Activated T-cell treated with anti-CD3 and anti-CD28 coated beads, Interleukin-2, amount 50 U/mL, for 72 hours (primary cell): ENCODE measurements at places on chromosomes 1 and 21. TPM values are rescaled to one million over a fixed set of nuclear protein-coding genes. Genes with fewer than 3 reads are reported as not detected.

DNA sequence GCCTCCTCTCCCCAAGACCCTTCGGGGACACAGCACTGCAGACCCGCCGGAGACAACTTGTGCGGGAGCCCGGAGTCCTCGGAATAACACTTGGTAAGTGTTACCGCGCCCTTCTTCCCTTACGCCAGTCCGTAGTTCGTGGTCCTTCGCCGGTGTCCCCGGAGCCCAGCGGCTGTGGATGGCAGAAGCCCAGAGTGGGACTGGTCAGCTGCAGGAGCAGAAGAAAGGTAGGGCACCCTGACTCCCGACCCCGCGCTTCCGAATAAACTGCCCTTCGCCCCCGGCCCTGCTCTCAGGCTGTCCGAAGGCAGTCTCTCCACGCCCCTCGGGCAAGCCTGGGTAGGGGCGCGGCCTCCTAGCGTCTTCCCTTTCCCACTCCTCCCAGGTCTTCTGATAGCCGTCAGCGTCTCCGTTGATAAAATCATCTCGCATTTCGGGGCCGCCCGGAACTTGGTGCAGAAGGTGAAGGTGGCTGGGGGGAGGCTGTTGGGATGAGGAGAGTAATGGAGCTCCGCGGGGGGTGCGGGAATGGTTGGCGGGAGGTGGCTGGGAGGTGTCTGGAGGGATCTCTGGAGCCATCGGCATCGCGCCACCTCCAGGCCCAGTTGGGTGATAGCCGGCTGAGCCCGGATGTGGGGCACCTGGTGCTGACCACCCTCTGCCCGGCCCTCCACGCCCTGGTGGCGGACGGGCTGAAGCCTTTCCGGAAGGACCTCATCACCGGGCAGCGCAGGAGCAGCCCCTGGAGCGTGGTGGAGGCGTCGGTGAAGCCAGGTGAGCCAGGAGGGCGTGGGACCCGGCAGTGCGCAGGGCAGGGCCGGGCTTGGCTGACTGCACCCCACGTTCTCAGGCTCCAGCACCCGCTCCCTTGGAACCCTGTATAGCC, 4.3 kb downstream of the RUSC1 start:
- peaks cover 1% of the 10 kb centered on the region for H3K36me3 ChIP-seq
- H3K27ac ChIP-seq: no peak overlapping the region
- H3K4me1 ChIP-seq: peaks cover 38% of the 10 kb centered on the region
- H3K27me3 ChIP-seq: no peaks in the 10 kb centered on the region
- peak; percentile 34 for DNase-seq

GRCh38 chr1:209123601-209124000, 459.9 kb upstream of the CAMK1G start:
- peaks cover 3% of the 10 kb centered on the region for H3K36me3 ChIP-seq
- peaks cover 5% of the 10 kb centered on the region for H3K27me3 ChIP-seq
- no peak overlapping the region for H3K27ac ChIP-seq
- H3K4me3 ChIP-seq: no peak overlapping the region

DNA sequence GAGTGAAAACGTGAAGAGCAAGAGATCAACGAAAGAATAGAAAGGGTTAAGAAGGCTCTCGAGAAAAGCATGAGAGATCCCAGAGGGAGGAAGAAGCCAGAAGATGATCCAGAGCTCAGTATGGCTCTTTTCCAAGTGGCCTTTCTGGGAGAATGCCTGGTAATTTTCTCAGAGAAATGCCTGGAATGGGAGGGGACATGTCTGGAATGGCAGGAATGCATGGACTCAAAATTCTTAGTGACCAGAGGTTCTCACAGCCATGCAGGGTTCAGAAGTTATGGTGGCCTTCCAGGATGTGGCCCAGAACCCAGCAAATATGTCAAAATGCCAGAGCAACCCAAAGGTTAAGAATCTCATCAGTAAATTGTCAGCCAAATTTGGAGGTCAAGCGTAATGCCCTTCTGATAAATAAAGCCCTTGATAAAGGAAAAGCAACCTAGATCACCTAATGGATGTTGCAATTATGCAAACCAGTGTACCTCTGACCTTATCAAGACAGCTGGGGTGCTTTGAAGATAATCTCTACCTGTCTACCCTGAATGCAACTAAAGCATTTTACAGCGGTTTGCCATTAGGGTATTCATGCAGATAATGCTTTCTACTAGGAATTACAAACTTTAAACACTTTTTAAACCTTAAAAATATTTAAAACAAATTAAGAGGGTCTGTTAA, 53.1 kb downstream of the NBPF6 start:
- no peak for DNase-seq
- H3K4me1 ChIP-seq: peaks cover 5% of the 10 kb centered on the region
- no peaks in the 10 kb centered on the region for H3K36me3 ChIP-seq
- H3K4me3 ChIP-seq: no peak overlapping the region
- peaks cover 21% of the 10 kb centered on the region for H3K27me3 ChIP-seq

DNA sequence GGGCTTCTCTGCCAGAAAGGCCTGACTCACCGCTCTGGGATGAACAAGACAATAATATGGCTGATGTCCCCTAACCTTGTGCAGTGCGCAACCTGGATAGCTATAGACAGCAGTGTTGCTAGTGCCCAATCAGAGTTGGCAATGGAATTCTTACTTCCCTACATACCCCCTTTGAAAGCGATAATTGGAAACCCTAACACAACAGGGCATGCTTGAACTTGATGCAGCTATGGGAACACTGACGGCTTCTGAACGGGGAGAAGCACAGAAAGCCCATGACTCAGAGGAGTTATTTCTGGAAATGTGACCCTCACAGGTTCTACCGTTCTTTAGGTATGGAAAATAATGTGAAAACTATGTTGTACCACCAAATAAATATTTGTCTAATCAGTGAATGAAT, 200.6 kb downstream of the TRABD2B start:
- no peaks in the 10 kb centered on the region for H3K4me1 ChIP-seq
- no peaks in the 10 kb centered on the region for H3K36me3 ChIP-seq
- H3K4me3 ChIP-seq: no peak overlapping the region
- H3K27ac ChIP-seq: no peak overlapping the region
- no peak for DNase-seq

DNA sequence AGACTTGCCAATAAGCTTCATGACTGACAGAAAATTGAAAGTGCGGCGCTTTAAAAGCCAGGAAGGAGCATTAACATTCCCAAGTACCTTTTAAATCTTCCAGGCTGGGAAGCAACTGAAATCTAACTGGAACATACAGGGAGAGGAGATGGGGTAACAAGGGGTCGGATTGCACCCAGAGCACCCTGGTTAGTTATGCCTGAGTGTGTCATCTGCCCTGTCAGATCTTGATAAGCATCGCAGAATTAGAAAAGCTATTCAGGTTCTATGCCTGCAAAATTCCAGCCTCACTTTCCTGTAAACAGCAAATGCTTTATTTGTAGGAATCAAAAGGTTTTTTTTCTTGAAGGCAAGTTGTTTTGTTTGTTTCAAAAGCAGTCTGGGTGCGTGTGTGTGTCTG, 58.5 kb downstream of the SERBP1 start:
- no peaks in the 10 kb centered on the region for H3K27me3 ChIP-seq
- H3K4me1 ChIP-seq: peaks cover 6% of the 10 kb centered on the region
- no peak overlapping the region for H3K4me3 ChIP-seq
- no peak for DNase-seq
- peak overlapping the region; percentile 24 for H3K27ac ChIP-seq

DNA sequence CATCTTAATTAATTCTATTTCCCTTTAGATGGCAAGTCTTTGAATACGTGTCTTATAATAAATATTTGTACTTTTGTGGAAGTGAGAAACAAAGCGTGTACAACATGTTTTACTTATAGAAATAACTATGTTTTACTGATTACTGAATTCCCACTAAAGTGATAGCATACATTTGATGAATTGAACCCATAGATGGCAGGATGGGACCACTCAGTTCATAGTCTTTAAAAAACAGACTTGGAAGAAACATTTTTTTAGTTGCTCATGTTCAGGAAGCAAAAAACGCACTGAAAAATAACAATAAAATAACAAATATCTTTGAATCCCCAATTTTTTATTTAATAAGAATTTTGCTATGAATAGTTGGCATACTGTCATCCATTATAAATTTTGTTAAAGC, 507.1 kb upstream of the ZRANB2 start:
- no peaks in the 10 kb centered on the region for H3K27me3 ChIP-seq
- no peaks in the 10 kb centered on the region for H3K36me3 ChIP-seq
- no peak overlapping the region for H3K27ac ChIP-seq
- no peak for DNase-seq

DNA sequence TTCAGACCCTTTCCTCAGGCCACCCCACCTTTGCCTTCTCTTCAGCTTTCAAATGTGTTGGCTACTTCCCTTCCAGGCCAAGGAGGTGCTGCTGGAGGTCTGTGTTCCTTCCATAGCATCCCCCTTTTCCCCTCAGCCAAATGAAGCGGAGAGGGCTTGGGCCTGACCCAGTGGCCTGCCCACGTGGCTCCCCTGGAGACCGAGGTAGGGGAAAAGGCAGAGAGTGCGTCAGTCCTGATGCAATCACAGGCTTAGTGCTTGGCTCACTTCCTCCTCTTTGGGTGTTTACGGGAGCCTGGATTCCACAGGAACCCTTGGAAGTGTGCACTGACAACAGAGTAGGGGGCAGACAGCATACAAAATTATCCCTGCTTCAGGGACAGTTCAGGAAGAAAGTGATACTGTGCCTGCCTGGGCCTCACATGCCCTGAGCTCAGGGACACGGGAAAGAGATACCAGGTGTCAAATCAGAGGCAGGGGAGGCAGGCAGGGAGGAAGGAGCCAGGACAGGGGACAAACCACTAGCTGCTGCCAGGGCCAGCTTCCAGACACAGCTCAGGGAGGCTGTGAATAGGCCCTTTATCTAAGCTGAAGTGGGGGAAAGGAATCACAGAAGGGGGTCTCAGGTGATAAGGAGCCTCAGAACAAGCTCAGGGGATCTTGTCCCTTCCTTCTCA, 16.6 kb upstream of the PTP4A2 start:
- H3K27me3 ChIP-seq: no peaks in the 10 kb centered on the region
- DNase-seq: no peak
- peak overlapping the region; percentile 61 for H3K27ac ChIP-seq
- H3K4me3 ChIP-seq: peak overlapping the region; percentile 61
- H3K36me3 ChIP-seq: no peaks in the 10 kb centered on the region

GRCh38 chr1:107363154-107363553, 222.3 kb downstream of the NTNG1 start:
- DNase-seq: no peak
- no peaks in the 10 kb centered on the region for H3K27me3 ChIP-seq
- H3K4me1 ChIP-seq: no peaks in the 10 kb centered on the region
- H3K27ac ChIP-seq: no peak overlapping the region
- no peak overlapping the region for H3K4me3 ChIP-seq

Gene PTGER3
- total RNA-seq: not detected
